Vein endothelial cell (primary cell): ENCODE measurements at places on chromosomes 1 and 21. TPM values are rescaled to one million over a fixed set of nuclear protein-coding genes. Genes with fewer than 3 reads are reported as not detected.

Gene PGBD5
- not detected in 2 replicates for total RNA-seq

Gene MTR
- total RNA-seq, result 34.9 and 35.8 TPM in 2 replicates

Gene COL18A1
- 398 and 480 TPM in 2 replicates for total RNA-seq

Gene OR2L5
- not detected in 2 replicates for total RNA-seq

Gene PM20D1
- under 0.01 TPM in 1 of 2 replicates, not detected in the other for total RNA-seq
